Suppressor macrophage treated with lipopolysaccharide for 1 hour (primary cell): ENCODE measurements at places on chromosomes 12 and 14.

GRCh38 chr14:65352964-65353530 is 59.5 kb upstream of the FUT8 start:
- peak; percentile 71 for DNase-seq

GRCh38 chr12:57874166-57875108 is 27.9 kb upstream of the CTDSP2 start:
- DNase-seq = peak; percentile 65

- DNase-seq = no peak
Observed at GRCh38 chr12:121574025-121574424, 6.8 kb downstream of the KDM2B start.

GRCh38 chr14:67411820-67412421 is at the start of gene PLEK2:
Gene PLEK2 (minus strand): TSS chr14:67412165. CDS start chr14:67412059, 106 bp downstream.
- peak; percentile 50 for DNase-seq

- DNase-seq = no peak
Observed at GRCh38 chr14:79836577-79836976, 374.7 kb downstream of the DIO2 start.

DNA sequence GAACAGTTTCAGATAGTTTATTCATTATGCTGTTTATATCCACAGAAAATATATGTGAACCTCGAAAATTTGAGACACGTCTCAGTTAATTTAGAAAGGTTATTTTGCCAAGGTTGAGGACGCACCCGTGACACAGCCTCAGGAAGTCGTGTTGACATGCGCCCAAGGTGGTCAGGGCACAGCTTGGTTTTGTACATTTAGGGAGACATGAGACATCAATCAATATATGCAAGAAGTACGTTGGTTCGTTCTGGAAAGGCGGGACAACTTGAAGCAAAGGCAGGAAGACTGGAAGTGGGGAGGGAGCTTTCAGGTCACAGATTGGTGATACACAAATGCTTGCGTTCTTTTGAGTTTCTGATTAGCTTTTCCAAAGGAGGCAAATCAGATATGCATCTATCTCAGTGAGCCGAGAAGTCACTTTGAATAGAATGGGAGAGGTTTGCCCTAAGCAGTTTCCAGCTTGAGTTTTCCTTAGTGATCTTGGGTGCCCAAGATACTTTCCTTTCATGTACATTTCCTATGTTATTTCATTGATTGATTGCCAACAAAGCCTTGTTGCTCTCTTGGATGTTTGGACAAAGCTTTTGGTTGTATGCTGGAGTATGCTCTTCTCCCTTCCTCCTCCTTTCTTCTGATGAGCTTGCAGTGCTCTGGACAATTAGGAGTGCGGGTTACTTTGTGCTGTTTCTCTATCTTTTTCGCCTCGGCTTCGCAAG is 3.2 kb downstream of the SNAPC1 start:
- DNase-seq = no peak

GRCh38 chr12:112916270-112916669 is 9.5 kb downstream of the OAS1 start:
- DNase-seq = no peak

DNA sequence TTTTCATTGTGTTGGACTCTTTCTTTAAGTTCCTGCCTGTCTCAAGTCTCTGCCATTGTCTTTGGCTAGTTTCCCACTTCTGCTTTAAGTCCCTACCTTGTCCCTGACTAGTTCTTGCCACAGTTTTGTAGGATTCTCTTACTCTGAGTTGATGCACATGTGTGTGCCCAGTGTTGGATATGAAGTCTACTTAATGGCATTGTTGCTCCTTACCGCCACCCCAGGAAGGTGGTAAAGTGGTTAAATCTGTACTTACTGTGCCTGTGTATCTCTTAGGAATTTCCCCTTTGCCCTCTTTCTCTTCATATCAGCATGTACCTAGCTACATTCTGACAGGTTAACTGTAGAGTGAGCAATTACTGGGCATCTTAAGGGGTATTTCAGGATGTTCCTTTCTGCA is 227.1 kb downstream of the NUBPL start:
- no peak for DNase-seq

- DNase-seq = no peak
Observed at GRCh38 chr14:99664058-99664936, 19.4 kb downstream of the HHIPL1 start.

GRCh38 chr12:28033538-28033915 is 61.0 kb upstream of the PTHLH start:
- DNase-seq = no peak

GRCh38 chr14:43480976-43481375 is 1026.1 kb downstream of the FSCB start:
- DNase-seq = no peak

- DNase-seq = no peak
Observed at GRCh38 chr12:74900232-74900631, 309.4 kb downstream of the KCNC2 start.
